ENCODE measurements at places on chromosomes 5 and 9. TPM values are rescaled to one million over a fixed set of nuclear protein-coding genes. Genes with fewer than 3 reads are reported as not detected.

The IL13 gene
- not detected for total RNA-seq

The CDH18 gene
- not detected for total RNA-seq

The TSTD2 gene
- total RNA-seq: 17.7 TPM

The RNF44 gene
- total RNA-seq: 37.6 TPM

The TMOD1 gene
- total RNA-seq: 2.5 TPM

The NXNL2 gene
- total RNA-seq: 0.29 TPM

The CDKN2B-AS1 gene
- 1.6 TPM for total RNA-seq

The QRFP gene
- not detected for total RNA-seq

The EPB41L4A gene
- total RNA-seq: 21.3 TPM

The PCDHA8 gene
- 0.21 TPM for total RNA-seq

The ALDH1A1 gene
- total RNA-seq: 126 TPM

The TMEFF1 gene
- total RNA-seq: 0.58 TPM

The NREP gene
- 33.9 TPM for total RNA-seq

The GKAP1 gene
- total RNA-seq: 4.4 TPM

The SHOC1 gene
- 0.29 TPM for total RNA-seq

DNA sequence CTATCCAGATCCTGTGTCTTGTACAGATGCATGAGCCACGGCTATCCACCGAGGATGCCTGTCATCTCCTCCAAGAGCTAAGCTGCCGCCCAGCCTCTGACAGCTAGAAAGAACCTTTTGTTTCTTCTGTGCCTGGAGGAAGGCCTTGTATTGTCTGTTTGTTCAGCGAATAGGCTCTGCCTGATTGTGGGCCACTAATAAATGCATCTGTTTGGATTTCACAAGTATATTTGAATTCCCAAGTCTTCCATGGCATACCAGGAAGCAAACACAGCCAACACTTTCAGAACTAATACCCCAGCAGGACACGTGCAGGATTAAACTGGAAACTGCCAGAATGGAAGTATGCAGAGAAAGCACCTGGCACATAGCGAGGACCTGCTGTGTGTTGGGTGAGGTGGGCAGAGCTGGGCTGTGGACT is 92.7 kb upstream of the NEURL1B start:
- no peaks in the 10 kb centered on the region for H3K4me1 ChIP-seq
- H3K27me3 ChIP-seq: no peaks in the 10 kb centered on the region
- H3K4me3 ChIP-seq: no peak overlapping the region
- no peaks in the 10 kb centered on the region for H3K36me3 ChIP-seq
- peak; percentile 2 for DNase-seq

DNA sequence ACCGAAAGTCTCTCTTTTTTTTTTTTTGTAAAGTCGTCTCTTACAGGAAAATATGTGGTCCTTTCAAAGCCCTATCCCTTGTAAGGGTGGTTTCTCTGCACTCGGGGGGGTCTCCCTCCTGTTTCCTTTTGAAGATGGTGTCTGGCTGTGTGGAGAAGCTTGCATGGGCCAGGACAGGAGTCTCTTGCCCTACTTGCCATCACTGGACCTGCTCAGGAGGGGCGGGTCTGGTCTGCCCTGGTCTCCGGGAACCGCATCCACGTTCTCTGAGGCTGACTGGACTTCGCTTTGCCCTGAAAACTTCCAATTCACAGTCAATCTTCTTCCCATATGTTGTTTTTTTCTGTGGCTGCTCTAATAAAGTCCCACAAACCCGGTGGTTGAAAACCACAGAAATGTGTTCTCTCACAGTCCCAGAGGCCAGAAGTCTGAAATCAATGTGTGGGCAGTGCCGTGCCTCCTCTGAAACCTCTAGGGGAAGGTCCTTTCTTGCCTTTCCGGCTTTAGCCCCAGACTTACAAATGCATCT is 92.9 kb upstream of the IER5L start:
- peaks cover 3% of the 10 kb centered on the region for H3K4me1 ChIP-seq
- H3K36me3 ChIP-seq: no peaks in the 10 kb centered on the region
- no peak overlapping the region for H3K4me3 ChIP-seq
- no peak overlapping the region for H3K27ac ChIP-seq
- H3K27me3 ChIP-seq: no peaks in the 10 kb centered on the region
- DNase-seq: peak; percentile 50

- no peak overlapping the region for H3K4me3 ChIP-seq
- H3K27ac ChIP-seq: no peak overlapping the region
- no peaks in the 10 kb centered on the region for H3K4me1 ChIP-seq
- DNase-seq: no peak
- H3K27me3 ChIP-seq: no peaks in the 10 kb centered on the region
Measured at GRCh38 chr5:166722939-166723338, 1568.5 kb upstream of the WWC1 start.

DNA sequence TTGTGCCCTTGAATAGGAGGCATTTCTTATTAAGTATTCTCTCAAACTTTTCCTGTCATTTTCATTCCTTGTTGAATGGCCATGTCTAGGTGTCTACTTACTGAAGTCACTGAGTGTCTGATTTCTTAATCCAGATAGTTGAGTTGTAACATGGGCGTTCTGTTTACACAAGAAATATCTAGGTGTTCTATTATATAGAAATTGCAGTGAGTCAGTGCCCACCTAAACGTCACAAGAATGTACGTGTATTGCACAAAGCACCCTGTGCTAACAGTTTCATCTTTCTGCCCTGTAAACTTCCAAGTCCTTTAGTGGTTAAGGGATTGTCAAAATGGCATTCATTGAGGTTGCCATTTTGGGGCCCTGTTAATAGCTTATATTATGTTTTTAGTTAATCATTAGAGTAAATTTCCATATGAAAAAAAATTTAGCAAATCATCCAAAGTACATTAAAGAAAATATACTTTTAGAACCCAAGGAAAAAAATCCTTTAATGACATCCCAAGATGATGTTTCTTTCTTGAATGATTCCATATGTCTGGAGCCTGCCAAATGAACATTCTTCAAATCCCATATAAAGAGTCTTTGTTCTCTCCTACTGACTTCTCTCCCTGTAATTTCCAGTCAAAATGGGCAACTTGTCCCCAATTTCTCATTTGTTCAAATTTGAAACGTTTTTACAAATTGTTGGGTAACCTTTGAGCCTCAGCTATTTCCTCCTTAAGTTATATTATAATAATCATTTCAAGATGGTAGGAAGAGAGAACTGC is 114.2 kb downstream of the GOLPH3 start:
- no peak overlapping the region for H3K4me3 ChIP-seq
- H3K27me3 ChIP-seq: no peaks in the 10 kb centered on the region
- H3K4me1 ChIP-seq: no peaks in the 10 kb centered on the region
- DNase-seq: no peak

DNA sequence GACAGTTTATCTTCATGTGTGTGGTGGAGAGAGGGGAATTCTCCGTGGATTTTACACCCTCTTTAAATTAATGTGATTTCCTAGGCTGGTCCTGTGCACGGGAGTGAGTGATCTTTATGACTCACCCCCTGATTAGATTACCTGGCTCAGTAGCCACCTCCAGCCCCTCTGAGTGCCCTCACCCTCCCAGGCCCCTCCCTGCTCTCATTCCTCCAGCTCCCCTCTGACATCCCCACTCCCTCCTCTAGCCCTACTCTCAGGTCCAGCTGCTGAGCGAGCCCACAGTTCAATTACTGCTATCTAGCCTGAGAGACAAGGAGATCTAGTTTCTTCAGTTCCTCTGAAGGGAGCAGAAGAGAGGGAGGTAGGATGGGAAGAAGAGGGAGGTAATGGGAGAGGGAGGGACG is 61.8 kb upstream of the ARAP3 start:
- H3K36me3 ChIP-seq: no peaks in the 10 kb centered on the region
- DNase-seq: no peak
- no peak overlapping the region for H3K4me3 ChIP-seq

GRCh38 chr5:11251247-11251646 is 490.2 kb upstream of the DAP start:
- no peaks in the 10 kb centered on the region for H3K4me1 ChIP-seq
- no peak overlapping the region for H3K4me3 ChIP-seq
- H3K27ac ChIP-seq: no peak overlapping the region
- no peaks in the 10 kb centered on the region for H3K36me3 ChIP-seq
- no peak for DNase-seq

- H3K27me3 ChIP-seq: no peaks in the 10 kb centered on the region
- H3K27ac ChIP-seq: no peak overlapping the region
- no peak for DNase-seq
- H3K4me1 ChIP-seq: peaks cover 50% of the 10 kb centered on the region
- no peak overlapping the region for H3K4me3 ChIP-seq
Measured at GRCh38 chr5:179612577-179613459, 10.7 kb downstream of the HNRNPH1 start.

GRCh38 chr5:106730912-106731311 is 939.8 kb downstream of the EFNA5 start:
- H3K27ac ChIP-seq: no peak overlapping the region
- no peaks in the 10 kb centered on the region for H3K36me3 ChIP-seq
- no peak overlapping the region for H3K4me3 ChIP-seq
- DNase-seq: no peak
- H3K4me1 ChIP-seq: no peaks in the 10 kb centered on the region

DNA sequence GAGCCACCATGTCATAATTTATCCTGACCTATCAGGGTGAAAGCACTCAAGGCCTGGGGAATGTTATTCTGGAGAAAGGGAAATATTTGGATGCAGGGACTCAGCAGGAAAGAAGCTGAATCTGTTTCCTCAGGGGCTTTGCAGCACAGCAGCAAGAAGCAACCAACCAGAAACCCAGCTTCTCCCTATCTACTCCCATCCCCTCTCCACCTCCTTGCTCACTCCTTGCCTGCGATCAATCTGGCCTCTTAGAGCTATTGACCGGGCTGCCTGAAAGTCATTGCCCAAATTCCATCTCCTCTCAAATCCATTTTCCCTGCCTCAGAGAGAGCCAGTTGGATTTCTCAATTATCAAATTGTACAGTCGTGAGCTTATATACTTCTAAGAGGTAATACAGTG is 542.0 kb upstream of the TRPC7 start:
- no peaks in the 10 kb centered on the region for H3K4me1 ChIP-seq
- no peaks in the 10 kb centered on the region for H3K27me3 ChIP-seq
- H3K27ac ChIP-seq: no peak overlapping the region
- no peak for DNase-seq
- no peak overlapping the region for H3K4me3 ChIP-seq

DNA sequence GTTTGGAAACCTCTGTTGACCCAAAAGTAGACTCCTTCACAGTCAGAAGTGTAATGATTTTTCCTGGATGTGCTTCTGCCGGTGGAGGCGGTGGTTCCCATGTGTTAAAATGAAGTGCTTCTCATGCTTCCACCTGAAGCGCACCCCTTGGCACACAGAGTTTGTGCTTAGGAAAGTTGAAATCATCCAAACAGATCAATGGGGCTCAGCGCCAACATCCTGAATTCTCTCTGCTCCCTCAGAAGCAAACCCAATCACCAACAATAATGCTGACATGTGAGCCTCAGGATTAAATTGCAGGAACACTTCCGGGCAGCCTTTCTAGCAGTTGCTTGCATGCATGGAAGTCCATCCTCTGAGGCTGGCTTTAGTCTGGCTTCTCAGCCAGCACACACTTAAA is 71.0 kb downstream of the MED10 start:
- no peaks in the 10 kb centered on the region for H3K27me3 ChIP-seq
- H3K27ac ChIP-seq: no peak overlapping the region
- no peak for DNase-seq
- H3K4me3 ChIP-seq: no peak overlapping the region
- no peaks in the 10 kb centered on the region for H3K4me1 ChIP-seq
- H3K36me3 ChIP-seq: no peaks in the 10 kb centered on the region

GRCh38 chr5:153974131-153974812 is 64.4 kb downstream of the FAM114A2 start:
- no peaks in the 10 kb centered on the region for H3K36me3 ChIP-seq
- no peaks in the 10 kb centered on the region for H3K27me3 ChIP-seq
- no peak overlapping the region for H3K4me3 ChIP-seq
- no peaks in the 10 kb centered on the region for H3K4me1 ChIP-seq
- no peak overlapping the region for H3K27ac ChIP-seq

DNA sequence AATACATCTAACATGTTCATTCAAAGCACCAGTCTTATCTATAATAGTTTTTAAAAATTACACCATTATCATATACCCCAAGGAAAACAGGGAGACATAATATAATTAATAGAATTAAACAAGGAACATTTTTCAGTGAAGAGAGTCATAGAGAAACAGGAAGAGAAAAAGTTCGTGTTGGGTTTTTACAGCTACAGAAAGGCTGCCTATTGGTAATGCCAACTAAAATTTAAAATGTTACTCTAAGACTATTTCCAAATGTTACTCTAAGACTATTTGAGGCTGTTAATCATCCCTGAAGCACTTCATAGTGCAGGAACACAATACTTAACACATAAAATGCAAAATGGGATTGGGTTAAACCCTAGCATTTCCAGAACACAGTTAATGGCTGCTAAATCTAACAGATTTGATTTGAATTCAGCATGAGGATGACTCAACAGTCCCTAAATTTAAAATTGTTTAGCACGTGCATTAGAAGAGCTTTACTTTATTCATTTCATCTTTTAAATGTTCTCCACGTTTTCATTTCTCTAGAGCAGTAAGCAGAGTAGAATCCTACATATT is 54.5 kb downstream of the OXCT1 start:
- no peaks in the 10 kb centered on the region for H3K36me3 ChIP-seq
- H3K4me1 ChIP-seq: no peaks in the 10 kb centered on the region
- H3K27ac ChIP-seq: no peak overlapping the region
- no peak for DNase-seq

DNA sequence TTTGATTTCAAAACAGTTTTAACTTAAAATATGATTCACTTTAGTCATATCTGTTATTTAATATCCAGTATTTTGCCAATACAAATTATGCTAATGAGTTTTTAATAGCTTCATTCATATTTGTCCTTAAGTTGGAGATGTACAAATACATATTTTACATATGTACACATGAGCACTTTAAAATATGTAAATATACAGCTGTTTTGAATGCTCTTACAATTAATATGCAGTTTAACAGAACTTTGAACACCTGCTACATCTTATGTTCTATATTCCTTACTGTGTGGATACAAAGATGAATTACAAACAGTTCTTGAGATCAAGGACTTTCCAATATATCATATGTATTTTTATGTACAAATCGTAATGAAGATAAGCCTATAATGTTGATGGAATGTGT is 74.0 kb downstream of the CHSY3 start:
- no peak overlapping the region for H3K27ac ChIP-seq
- H3K27me3 ChIP-seq: no peaks in the 10 kb centered on the region

GRCh38 chr9:97982683-97983588 is at the start of gene ANP32B:
TSS of gene ANP32B (plus strand) at chr9:97983341. CDS start at chr9:97983556, 215 bp downstream.
- H3K36me3 ChIP-seq: no peaks in the 10 kb centered on the region
- peak within 1 kb of the TSS; percentile 94 for H3K4me3 ChIP-seq
- no peaks in the 10 kb centered on the region for H3K27me3 ChIP-seq

DNA sequence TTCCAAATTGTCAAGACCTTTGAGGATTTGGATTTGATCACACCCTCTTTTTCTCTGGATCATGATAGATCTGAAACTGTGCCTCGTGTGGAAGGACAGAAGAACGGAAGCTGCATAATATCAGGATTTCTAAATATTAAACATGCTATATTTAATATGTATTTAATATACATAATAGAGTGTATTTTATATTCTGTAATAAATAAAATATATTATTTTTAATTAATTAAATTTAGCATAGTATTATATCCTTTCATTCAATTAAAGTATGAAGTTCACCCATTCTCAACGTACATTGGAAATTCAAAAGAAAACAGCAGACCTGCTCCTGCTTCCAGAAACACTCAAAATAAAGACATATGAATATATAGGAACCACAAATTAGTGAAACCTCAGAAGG is 70.6 kb upstream of the GLIS3 start:
- no peaks in the 10 kb centered on the region for H3K27me3 ChIP-seq
- no peaks in the 10 kb centered on the region for H3K4me1 ChIP-seq
- no peaks in the 10 kb centered on the region for H3K36me3 ChIP-seq

GRCh38 chr5:54281960-54282692 is 28.2 kb downstream of the ARL15 start:
- no peaks in the 10 kb centered on the region for H3K27me3 ChIP-seq
- H3K4me3 ChIP-seq: no peak overlapping the region
- H3K4me1 ChIP-seq: no peaks in the 10 kb centered on the region
- no peaks in the 10 kb centered on the region for H3K36me3 ChIP-seq
- no peak for DNase-seq
- no peak overlapping the region for H3K27ac ChIP-seq

Data from left lung (tissue), 14 donors.